ENCODE measurements at places on chromosomes 7 and 10. TPM values are rescaled to one million over a fixed set of nuclear protein-coding genes. Genes with fewer than 3 reads are reported as not detected.

CLEC2L gene
- not detected for total RNA-seq

NEBL gene
- total RNA-seq: not detected

SORBS1 gene
- 1.5 TPM for total RNA-seq

BLOC1S2 gene
- total RNA-seq: 51.5 TPM

NKX2-3 gene
- not detected for total RNA-seq

IL15RA gene
- total RNA-seq: 20.1 TPM

TACR2 gene
- not detected for total RNA-seq

CYP2E1 gene
- total RNA-seq: 0.86 TPM

AKR1C4 gene
- total RNA-seq: not detected

OR2A12 gene
- not detected for total RNA-seq

SLC26A5 gene
- not detected for total RNA-seq

CDNF gene
- 1.6 TPM for total RNA-seq
